ENCODE measurements at places on chromosomes 7 and 10.

GRCh38 chr7:107233-107632, 85.1 kb upstream of the FAM20C start:
- DNase-seq, result no peak

DNA sequence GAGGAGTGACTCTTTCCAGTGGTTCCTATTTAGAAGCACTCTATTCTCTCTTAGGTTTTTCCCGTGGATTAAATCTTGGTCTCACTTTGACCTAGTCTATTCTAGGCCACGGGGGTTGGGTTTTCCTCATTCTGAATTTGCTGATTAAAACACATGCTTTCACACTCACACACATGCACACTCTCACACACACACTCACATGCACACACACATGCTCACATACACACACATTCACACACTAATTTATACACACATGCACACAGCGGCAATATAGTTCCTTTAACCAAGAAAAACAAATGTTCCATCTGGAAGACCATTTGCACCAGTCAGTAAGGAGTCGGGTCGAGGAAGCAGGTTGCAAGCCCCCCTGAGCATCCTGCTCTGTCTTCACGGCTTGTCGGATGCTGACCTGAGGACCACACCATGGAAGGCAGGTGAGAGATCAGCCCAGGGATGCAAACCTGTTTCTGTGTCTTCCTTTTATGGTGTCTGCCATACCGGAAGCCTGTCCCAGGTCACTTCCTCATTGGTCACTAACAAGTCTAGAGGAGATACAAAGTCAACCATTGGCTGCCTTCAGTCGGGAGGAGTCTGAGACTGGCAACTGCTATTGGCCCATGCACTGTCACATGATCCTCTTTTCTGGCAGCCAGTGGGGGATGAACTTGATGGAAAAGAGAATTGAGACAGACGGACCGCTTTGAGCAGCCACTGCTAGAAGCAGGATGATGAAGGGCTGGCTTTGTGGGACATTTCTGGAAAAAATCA, 330.8 kb downstream of the FGFR2 start:
- no peak for DNase-seq

DNA sequence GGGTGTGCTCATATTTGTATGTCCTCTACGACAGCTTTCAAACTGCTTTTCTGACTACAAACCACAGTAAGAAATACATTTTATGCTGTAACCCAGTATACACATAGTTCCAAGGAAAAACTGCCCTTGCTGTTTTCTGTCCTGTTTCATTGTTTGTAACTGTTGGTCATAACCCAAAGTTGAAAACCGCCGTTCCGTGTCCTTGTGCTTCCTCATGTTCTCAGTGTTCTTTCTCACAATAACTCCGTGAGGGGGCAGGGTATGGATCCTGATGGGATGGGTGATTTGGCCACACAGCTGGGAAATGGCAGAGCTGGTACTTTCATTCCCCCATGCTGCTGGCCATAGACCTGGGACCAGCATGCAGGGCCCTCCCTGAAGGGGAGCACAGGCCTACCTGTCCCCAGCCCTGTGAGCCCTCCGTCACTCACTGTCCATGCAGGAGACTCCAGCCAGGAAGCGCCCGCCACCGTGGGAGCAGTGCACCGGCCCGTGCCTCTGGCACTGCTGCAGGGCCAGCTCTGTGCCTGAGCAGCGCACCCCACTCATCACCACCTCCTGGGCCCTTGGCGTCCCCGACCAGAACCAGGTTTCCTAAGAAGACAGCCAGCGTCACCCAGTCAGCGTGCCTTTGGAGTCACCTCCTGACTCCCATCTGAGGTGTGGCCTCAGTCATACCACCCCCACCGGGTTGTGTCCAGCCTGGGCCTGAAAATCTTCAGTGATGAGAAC, 12.7 kb downstream of the LOXL4 start:
- DNase-seq, result no peak

DNA sequence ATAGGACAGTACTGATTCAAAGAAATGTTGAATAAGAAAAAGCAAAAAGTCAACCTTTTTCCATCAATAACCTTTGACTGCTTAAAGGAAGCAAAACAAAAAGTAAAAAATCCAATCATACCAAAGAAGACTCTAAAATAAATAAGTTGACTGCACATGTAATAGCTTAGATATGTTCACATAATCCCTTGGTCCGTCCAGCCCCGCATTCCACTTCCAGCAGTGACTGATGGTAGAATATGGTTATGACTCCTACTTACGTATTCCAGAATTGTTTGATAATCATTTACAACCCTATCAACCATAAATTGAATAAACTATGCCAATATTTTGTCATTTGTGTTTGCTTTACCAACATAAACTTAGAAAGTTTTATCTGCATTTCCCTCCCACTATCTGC, 77.9 kb downstream of the CTNNA3 start:
- no peak for DNase-seq

- DNase-seq, result no peak
Measured at GRCh38 chr10:93894516-93895378, 969 bp downstream of the SLC35G1 start.

GRCh38 chr7:31796375-31796774, 109.4 kb downstream of the PPP1R17 start:
- no peak for DNase-seq

- no peak for DNase-seq
Measured at GRCh38 chr10:69421611-69422308, 5.0 kb upstream of the TACR2 start.

GRCh38 chr10:113648478-113648877, 15.4 kb downstream of the NRAP start:
- no peak for DNase-seq

DNA sequence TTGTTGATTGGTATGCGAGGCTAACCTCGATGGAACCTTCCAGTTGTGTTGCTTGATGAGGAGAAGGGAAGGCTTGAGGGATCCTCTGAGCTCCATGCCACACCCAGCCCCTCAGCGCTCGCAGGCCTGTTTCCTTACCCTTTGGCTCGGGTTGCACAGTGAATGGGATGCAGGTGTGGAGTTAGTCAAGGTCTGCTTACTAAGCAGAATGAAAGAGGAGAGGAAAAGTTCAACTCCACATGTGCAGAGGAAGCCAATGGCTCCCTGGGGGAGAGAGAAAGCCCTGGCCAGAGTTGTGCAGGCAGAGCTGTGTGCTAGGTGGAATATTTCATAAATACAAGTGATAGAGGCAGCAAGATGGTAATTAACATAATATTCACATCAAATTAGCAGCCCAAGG, 85.5 kb downstream of the JCAD start:
- no peak for DNase-seq

- no peak for DNase-seq
Measured at GRCh38 chr7:137484326-137484725, 140.8 kb upstream of the PTN start.

- no peak for DNase-seq
Measured at GRCh38 chr10:114920459-114920858, 17.5 kb upstream of the TRUB1 start.

- no peak for DNase-seq
Measured at GRCh38 chr7:127976056-127976737, 55.0 kb downstream of the LRRC4 start.

Measured in activated naive CD4-positive, alpha-beta T cell (primary cell).